ENCODE measurements at places on chromosomes 4 and X.

DNA sequence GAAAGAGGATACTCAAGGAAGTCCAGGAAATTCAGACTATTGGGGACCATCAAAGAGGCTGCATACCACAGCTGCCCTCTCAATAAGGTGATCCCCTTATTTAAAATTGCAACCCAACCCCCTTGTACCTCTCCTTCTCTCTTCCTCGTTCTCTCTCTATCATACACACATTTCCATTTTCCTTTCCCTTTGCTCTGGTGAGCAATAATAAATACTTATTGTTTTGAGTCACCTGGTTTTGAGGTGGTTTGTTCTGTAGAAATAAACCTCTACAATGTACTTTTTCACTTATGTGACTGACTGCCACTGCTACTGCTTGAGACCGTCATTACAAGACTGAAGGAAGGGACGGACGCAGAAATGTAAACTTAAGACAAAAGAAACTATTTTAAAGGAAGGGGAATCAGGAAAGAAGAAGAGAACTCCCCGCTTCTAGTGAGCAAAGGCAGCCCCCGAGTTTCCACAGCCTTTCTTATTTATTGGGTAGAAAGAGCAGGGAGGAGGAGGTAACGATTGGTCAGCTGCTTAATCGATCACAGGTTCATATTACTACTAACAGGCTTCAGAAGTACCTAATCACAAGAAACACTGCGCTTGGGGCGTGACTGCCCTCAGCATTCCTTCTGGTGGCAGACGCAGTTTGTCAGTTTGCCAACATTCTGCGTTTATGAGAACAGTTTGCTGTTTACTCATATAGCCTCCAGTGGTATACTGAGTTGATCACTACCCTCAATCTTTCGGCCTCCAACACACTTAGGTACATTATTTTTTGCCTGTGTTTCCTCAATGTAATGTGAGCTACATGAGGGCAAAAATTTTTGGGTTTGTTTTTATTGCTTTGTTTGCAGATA, 16.9 kb upstream of the TMEM165 start:
- no peak for DNase-seq

- no peak for DNase-seq
Observed at GRCh38 chrX:3738509-3738908, 25.1 kb upstream of the PRKX start.

DNA sequence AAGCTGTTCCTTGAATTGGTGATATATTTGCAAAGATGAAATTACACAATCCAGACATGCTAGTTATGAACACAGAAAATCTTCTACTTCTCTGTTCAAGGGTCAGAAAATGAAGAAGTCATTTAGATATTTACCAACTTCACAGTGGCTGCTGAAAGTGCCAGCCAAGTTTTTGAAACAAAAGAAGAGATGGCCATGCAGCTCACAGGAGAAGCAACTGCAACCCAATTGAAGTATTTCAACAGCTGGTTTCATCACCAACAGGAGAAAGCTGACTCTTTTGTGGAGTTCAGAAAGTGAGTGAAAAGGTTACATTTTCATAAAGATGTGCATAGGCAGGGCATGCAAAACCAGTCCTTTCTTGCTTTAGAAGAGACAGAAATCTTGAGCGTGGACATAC, 70.1 kb upstream of the LSM6 start:
- no peak for DNase-seq

- DNase-seq, result peak; percentile 64
Observed at GRCh38 chr4:78650106-78651024, 98.8 kb downstream of the ANXA3 start.

DNA sequence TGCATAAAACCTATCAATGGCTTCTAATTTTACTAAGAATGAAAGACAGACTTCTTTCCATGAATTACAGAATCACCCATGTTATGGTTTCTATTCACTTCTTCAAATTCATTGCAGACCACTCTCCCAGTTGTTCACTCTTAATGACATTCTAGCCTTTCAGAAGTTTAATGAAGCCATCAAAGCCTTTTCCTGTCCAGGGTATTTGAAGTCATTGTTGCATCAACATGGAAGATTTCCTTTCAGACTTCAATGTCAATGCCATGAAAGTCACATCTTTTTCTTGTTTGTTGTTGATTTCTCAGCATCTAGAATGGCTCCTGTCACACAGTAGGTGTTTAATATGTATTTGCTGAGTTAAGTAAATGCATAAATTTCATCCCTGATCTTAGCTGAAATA, 48.1 kb upstream of the ARSJ start:
- no peak for DNase-seq

- DNase-seq, result no peak
Observed at GRCh38 chr4:11720292-11720691, 291.6 kb upstream of the HS3ST1 start.

DNA sequence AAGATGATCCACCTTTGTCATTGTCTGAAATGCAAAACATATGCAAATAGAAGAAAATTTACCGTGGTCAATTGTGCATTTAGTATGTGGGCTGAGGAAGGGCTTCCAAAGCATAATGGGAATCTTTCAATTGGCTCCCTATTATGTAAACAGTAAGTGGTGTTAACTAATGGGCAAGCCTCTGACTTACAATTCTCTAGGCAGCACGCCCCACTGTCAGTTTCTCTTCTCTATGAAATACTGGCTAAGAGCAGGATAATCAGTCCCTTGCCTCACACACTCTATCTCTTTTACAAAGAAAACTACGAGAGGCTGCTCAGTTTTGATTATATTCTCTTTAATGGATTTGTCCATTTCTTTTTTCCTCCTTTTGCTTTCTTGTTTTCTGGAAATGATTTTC, 1272.6 kb downstream of the PCDH19 start:
- DNase-seq, result no peak

GRCh38 chrX:10356979-10357378, 200.2 kb downstream of the CLCN4 start:
- no peak for DNase-seq

DNA sequence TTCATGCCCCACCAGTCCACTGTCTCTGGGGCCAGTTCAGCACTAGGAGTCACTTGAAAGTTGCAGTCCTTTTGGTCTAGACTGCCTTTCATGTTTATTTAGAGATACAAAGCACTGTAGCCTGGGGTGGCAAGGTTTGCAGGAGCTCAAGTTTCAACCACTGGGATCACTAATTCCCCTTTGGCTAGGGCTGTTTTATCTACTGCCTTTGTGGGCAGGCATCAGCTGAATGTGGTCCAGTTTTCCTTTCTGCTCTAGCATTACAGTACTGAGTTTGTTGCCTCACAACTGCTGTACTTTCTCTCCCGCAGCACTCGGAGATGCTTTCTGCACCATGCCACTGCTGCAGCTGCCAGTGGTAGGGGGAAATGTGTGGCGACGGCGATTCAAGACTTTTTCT, 222.3 kb upstream of the HDX start:
- DNase-seq, result no peak

DNA sequence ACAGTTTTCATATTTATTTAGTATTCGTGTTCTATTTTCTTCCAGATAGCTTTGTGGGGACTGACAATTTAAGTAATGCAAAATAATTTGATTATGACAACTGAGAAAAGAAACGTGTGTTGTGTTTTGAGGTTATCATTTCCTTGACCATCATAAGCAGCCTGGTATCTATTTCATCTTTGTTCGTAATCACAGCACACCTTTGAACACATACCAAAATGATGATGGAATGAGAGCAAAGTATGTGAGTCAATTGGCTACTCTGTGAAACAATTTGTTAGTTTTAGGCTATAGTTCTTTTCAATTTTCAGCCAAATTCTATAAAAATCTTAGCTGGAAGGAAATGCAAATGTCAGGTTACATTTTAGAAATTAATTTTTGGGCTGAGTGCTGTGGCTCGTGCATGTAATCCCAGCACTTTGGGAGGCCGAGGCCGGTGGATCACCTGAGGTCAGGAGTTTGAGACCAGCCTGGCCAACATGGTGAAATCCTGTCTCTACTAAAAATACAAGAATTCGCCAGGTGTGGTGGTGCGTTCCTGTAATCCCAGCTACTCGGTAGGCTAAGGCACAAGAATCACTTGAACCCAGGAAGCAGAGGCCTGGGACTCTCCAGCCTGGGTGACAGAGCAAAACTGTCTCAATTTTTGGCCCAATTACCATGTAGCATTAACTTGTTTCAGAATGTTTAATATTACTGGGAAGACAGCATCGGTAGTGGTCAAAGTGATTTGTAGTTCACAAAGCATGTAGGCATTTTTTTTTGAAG, 1.1 kb upstream of the DUSP21 start:
- no peak for DNase-seq

- DNase-seq, result no peak
Observed at GRCh38 chr4:109959195-109959594, 46.5 kb downstream of the EGF start.

- peak; percentile 79 for DNase-seq
Observed at GRCh38 chr4:143513314-143514168, at the start of gene SMARCA5. SMARCA5 (plus strand) TSS chr4:143513702; CDS start chr4:143513925, 223 bp downstream.

DNA sequence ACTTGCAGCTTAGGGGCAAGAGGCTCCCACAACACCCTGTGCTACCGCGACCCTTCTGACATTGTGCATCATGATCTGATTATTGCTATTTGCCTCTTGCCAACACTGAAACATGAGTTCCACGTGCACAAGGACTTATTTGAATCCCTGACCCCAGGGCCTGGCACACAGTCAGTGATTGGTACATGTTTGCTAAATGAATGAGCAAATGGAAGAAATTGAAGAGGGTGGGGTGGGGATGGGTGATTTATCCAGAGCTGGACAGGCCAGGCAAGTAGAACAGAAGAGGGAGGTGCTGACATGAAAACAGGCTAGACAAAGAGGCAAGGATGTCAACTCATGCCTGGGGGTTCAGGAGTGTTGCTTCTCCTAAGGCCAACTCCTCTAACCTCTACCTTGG, 24.9 kb upstream of the RPL39 start:
- no peak for DNase-seq

GRCh38 chr4:150418757-150419410, 163.1 kb upstream of the MAB21L2 start:
- no peak for DNase-seq

- no peak for DNase-seq
Observed at GRCh38 chr4:7786517-7786916, 153.1 kb downstream of the AFAP1 start.

GRCh38 chrX:119763181-119763580, 4.8 kb downstream of the SOWAHD start:
- peak; percentile 84 for DNase-seq

DNA sequence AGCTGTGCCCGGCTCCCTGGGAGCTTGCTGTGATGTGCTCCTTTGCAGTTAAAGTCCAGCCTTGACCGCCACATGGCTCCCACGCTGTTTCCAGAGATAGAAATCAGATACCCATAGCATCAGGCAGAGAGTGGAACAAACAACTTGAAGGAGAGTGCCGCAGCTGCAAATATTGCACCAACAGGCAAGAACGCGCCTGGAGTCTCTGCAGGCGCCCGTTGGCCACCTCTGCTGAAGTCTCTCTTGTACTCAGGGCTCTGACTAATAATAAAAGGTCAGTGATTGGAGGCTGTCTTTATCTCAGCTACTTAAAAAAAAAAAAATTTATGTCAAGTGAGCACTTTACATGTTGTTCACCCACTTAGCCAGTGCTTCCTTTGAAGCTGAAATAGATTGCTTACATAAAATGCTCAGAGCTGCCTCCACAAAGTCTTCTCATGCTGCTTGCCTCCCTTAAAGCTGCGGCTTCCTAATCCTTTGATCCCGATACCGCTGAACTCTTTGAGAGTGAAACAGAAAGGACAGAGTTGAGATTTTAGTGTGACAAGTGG, 30.9 kb upstream of the TENM3 start:
- no peak for DNase-seq

GRCh38 chrX:129636175-129636681, 18.5 kb downstream of the APLN start:
- DNase-seq, result no peak

- DNase-seq, result no peak
Observed at GRCh38 chr4:153222707-153223426, 18.6 kb downstream of the TRIM2 start.

- no peak for DNase-seq
Observed at GRCh38 chr4:89703829-89704590, 133.0 kb downstream of the SNCA start.

DNA sequence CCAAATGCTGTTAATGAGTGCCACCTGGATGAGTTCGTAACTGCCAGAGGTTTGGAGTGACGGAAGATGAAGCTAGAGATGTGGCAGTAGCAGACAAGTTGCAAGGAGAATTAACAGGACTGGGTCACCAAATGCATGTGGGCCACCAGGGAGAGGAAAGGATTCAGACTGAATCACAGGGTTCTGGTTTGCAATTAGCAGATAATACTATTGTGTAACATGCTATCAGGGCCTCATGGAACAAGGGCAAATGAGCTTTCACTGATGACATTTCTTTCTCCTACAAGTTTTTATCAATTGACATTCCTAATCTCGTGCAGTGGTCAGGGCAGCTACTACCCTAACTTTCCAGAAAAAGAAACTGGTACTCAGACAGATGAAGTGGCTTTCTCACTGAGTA, 21.4 kb downstream of the GAB3 start:
- no peak for DNase-seq

- DNase-seq, result no peak
Observed at GRCh38 chr4:100124715-100125114, 65.6 kb downstream of the DDIT4L start.

DNA sequence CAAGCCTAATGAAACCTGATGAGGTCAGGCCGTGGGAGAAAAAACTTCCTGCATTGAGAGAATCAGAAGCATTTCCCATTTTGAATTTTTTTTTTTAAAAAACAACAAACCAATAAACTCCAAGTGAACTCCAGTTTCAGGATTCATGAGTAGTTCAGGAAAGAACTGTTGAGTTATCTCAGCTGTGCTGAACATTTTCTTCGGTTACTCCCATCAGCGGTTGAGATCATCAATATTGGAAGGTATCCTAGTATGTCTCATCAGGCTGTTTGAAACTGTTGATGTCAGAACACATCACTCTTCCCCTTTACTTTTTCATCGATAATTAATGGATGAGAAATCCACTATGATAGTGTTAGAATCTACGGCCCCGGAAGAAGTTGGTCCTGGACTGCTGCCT, 82.4 kb upstream of the ADGRG2 start:
- no peak for DNase-seq

- no peak for DNase-seq
Observed at GRCh38 chr4:85842540-85842939, 367.6 kb downstream of the ARHGAP24 start.

DNA sequence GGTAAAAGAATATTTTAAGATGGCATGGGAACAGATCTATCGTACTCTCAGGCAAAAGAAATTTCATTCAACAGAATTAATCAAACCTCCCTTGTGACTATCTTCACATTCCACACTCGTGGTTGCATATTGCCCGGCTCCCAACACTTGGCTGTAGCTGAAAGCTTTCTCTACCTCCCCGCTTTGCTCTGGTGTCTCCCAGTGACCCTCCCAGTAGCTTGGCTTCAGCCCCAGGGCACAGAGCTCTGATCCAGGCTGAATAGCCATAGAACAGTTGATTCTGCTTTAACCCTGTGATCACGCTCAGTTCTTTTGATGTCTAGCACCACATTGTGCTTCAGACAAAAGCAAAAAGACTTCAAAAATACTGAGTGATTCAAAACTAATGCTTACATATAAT, 24.6 kb downstream of the SLC7A11 start:
- DNase-seq, result no peak

- DNase-seq, result no peak
Observed at GRCh38 chr4:151948351-151949016, 187.7 kb upstream of the GATB start.
